ENCODE measurements at places on chromosomes 3 and 15. TPM values are rescaled to one million over a fixed set of nuclear protein-coding genes. Genes with fewer than 3 reads are reported as not detected.

The CELSR3 gene
- 15.8 TPM for total RNA-seq

GRCh38 chr3:128242818-128243601 lies 89.7 kb downstream of the EEFSEC start:
- H3K4me1 ChIP-seq: peaks cover 16% of the 10 kb centered on the region
- H3K27me3 ChIP-seq: no peaks in the 10 kb centered on the region
- no peak overlapping the region for H3K4me3 ChIP-seq
- peaks cover 8% of the 10 kb centered on the region for H3K36me3 ChIP-seq
- peak; percentile 38 for DNase-seq
- H3K27ac ChIP-seq: peak overlapping the region; percentile 80

- no peak overlapping the region for H3K4me3 ChIP-seq
- no peak overlapping the region for H3K27ac ChIP-seq
- H3K4me1 ChIP-seq: peaks cover 5% of the 10 kb centered on the region
- no peaks in the 10 kb centered on the region for H3K36me3 ChIP-seq
These were observed 98.4 kb downstream of the TMEM266 start for GRCh38 chr15:76158226-76158625.

The CCDC9B gene
- total RNA-seq: 1.4 TPM

- no peaks in the 10 kb centered on the region for H3K36me3 ChIP-seq
- no peak overlapping the region for H3K4me3 ChIP-seq
- H3K4me1 ChIP-seq: no peaks in the 10 kb centered on the region
- H3K27ac ChIP-seq: no peak overlapping the region
- H3K27me3 ChIP-seq: peaks cover 2% of the 10 kb centered on the region
- DNase-seq: no peak
These were observed 37.4 kb downstream of the ZNF860 start for GRCh38 chr3:32018757-32019564.

GRCh38 chr3:12854565-12854964 lies 13.2 kb upstream of the RPL32 start:
- H3K27me3 ChIP-seq: peaks cover 5% of the 10 kb centered on the region
- no peak overlapping the region for H3K4me3 ChIP-seq
- H3K36me3 ChIP-seq: no peaks in the 10 kb centered on the region
- no peaks in the 10 kb centered on the region for H3K4me1 ChIP-seq

DNA sequence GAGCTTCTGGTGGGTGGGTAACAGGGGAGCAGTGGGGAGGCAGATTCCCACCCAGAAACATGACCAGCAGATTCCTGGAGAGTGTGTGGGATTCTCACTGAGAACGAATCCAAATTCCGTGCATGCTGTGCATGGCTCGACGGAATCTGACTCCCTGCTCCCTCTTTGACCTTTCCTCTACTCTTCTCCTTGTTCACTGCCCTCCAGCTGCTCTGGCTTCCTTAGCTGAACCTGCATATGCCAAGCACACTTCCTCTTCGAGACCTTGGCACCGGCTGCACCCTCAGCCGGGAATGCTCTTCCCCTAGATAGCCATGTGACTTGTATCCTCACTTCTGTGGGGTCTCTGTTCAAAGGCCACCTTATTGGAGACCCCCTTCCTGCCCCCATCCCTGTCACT lies 6.3 kb downstream of the INSYN1 start:
- H3K27ac ChIP-seq: no peak overlapping the region
- no peaks in the 10 kb centered on the region for H3K4me1 ChIP-seq
- no peaks in the 10 kb centered on the region for H3K36me3 ChIP-seq
- no peak for DNase-seq
- no peak overlapping the region for H3K4me3 ChIP-seq

The PRR20G gene
- total RNA-seq: not detected

DNA sequence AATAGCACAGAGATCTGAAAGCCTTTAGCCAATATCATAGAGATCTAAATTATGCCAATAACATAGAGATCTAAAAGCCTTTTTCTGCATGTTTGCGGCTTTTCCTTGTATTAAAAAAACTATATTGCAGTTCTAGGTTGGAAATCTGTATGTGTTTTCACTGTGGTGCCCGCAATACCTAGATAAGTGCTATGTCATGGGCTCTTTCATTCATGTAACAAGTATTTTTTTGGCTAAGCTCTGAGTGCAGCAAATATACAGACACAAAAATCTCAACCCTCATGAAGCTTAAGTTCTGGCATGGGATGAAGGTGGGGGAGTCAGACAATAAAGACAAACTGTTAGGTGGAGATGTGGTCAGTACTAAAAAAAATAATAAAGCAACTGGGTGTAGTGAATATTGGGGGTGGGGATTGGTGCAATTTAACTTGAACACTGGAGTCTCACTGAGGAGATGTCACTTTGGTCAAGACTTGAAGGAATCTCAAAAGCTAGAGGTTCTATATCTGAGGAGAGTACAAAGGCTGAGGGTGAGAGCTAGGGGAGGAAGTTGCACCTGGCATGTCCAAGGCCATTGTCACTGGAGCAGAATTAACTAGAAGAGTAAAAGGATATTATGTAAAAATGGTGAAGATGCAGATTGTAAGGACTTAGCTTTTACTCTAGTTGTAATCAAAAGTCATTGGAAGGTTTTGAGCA lies 973 bp downstream of the BUB1B start:
- no peaks in the 10 kb centered on the region for H3K27me3 ChIP-seq
- H3K27ac ChIP-seq: no peak overlapping the region
- no peak overlapping the region for H3K4me3 ChIP-seq

DNA sequence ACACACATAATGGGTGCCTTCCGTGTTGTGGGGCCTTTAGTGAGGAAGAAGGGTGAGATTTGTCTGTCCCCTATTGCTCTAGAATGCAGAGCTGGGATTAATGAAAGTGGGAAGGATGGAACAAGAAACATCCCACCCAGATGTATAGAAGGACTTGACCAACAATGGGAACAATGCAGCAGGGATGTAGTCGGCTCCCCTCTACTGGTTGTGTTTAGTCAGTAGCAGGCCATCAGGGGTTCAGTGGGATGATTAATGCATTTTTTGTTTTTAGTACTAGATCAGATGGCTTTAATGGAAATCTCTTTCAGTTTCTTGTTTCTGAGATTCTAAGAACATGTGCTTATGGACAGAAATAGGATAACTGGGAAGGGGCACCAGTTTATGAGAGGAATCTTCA lies 156.0 kb upstream of the ROPN1 start:
- no peaks in the 10 kb centered on the region for H3K4me1 ChIP-seq
- H3K4me3 ChIP-seq: no peak overlapping the region
- no peak overlapping the region for H3K27ac ChIP-seq
- DNase-seq: no peak

All from activated CD8-positive, alpha-beta T cell treated with anti-CD3 and anti-CD28 coated beads for 36 hours (primary cell).